Fibroblast of skin of abdomen (primary cell): ENCODE measurements at places on chromosomes 6 and 20.

DNA sequence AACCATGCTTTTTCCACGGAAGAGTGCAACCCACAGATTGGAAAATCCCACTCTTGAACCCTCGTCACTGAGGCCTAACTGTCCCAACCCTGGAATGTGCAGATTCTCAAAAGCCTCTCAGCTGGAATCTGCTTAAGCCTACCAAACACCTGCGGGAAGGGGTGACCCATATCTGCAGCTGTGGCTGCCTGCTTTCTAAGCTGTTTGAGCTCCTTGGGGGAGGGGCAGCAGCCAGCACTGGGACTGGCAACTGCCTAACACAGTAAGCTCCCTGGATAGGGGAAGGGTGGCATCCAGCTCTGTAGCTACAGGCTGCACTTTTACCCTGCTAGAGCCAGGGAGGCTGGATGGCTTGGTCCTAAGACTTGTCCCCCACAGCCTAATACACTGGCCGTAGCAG lies 579.6 kb downstream of the COL12A1 start:
- DNase-seq, result no peak

DNA sequence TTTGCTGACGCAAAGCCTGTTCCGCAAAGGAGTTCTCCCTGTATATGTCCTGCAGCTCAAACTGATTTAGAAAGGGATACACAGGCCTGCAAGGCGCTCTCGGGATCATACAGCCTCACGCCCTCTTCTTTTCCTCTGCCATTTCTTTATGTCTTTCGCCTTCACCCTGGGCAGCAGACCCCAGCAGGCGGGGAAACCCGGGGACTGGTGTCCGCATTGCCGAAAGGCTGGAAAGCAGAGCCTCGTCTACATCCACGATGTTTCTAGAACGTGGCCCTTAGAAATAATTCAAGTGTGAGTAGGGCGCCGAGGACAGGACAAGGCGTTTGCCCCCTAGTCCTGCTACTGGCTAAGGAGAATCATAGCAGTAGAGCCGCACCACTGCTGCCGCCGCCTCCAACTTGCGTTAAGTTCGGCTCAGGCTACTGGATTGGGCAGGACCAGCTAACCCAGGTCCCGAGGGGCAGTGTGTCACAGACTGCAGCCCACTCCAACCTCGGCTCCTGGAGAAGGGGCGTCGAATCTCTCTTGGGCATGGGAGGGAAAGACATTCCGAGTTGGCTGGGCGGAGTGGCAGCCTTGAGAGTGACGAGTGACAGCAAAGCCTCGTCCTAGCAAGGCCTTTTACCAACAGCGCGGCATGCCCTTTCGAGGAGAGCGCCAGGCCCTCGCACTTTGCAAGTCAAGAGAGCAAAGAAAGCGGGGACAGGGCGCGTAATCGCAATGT lies 2.6 kb upstream of the TBX18 start:
- DNase-seq, result no peak

DNA sequence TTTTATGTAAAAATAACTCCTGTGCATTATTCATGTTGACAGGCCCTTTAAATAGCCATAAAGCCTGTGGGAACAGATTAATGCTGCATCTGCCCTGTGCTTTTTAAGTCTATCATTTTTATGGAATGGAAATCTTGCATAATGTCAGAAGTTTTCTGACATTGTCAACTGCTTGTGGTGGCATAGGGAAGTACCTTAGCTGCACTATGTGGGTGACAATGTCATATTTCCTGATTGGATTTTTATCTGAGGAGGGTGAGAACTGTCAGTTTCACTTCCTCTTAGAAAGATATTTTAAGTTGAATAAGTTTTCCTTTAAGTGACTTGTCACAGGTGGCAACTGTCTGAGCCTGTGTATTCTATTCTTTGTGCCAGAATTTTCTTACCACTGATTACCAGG lies 267.9 kb downstream of the PLCB1 start:
- no peak for DNase-seq

DNA sequence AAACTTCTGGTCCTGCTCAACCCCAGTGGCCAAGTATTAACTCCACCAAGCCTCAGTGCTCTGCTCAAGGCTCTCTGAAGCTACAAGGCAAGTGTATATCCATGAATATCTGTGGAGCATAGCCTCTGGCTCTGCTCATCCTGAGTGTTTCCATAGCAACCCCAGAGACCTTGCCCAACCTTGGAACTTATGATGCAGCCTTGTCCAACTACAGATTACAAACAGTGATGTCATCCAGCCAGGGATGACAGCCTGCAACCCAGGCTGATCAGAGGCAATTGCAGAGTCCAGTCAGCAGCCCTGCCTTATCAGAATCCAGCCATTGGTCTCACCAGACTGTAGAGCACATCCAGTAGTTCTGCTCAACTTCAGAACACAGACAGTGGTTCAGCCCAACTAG lies 65.5 kb upstream of the SPACA1 start:
- no peak for DNase-seq

DNA sequence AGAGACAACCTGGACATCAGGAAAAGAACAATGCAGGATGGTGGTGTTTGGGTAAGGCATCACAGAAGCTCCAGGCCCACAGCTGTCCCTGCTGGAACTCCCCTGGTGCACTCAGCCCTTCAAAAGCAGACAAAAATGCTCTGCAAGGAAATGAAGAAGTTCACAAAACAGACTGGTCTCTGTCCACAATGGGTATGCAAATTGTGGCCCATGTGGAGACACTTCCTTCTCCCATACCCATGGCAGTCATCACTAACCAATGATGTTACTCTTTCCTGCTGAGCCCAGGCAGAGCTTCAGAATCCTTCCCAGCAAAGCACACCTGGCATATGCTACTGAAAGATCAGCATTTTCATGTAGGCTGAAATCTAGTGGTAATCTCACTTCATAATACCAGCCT lies 42.6 kb upstream of the PXDC1 start:
- DNase-seq, result no peak
